ENCODE measurements at places on chromosomes 1 and 21.

DNA sequence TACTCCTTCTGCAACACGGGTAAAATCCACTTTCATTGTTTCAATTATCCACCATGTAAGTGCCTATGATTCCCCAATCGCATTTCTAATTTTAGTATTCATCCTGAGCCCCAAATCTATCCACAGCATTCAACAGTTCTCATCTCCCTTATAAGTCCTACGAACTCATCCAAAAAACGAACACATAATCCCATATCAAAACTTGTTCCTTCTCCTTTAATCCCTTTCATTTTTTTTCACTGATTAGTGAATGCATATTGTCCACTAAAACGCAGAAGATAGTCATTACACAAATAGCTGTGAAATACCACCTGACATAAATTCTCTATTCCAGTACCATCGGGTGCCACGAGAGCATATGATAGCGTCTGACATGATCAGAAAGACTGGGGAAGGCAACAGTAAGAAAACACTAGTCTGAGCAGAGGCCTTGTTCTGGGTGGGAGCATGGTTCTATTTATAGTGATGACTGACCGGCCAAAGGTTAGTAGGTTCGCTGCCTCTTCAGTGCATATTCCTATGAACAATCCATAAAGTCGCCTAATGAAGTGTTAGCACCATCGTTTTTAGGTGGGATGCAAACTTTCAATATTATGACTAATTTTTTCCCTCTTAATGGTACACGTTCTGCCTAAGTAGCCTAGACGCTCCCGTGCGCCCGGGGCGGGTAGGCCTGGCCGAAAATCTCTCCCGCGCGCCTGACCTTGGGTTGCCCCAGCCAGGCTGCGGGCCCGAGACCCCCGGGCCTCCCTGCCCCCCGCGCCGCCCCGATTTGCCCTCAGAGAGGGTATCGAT is 648 bp downstream of the ATP5PF start:
- peak; percentile 33 for DNase-seq

DNA sequence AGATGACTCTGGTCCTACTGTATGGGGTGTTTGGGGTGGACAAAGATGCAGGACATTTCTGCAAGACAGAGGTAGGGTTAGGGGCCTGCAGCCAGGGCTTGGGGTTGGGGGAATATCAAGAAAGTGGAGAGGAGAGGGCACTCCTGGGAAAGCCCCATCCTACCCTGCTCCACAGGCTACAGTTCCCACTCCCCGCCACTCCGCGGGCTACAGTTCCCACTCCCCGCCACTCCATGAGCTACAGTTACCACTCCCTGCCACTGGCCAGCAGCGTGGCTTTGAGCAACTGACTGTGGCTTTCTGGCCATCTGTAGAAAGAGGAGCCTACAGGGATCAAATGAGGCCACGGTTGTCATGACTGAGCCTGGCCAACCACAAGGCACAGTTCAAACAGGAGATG is 93.8 kb upstream of the GRIK3 start:
- DNase-seq: no peak

DNA sequence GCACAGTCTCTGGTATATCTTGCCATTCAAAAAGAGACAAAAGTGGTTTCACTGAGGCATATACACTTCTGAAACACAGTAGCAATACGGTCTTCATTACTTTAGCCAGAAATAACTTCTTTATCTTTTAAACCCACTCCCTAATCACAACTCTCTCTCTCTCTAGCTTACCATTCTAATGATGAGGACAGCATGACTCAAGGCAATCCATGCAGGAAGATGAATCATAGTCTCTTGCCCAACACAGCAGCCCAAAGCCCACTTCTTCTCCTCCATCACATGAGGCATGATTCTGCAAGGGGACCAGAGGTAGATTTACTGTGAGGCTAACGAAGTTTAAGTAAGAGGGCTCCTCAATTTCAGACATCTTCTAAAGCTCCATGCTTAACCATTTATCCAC is 285.0 kb upstream of the NR5A2 start:
- peak; percentile 35 for DNase-seq

DNA sequence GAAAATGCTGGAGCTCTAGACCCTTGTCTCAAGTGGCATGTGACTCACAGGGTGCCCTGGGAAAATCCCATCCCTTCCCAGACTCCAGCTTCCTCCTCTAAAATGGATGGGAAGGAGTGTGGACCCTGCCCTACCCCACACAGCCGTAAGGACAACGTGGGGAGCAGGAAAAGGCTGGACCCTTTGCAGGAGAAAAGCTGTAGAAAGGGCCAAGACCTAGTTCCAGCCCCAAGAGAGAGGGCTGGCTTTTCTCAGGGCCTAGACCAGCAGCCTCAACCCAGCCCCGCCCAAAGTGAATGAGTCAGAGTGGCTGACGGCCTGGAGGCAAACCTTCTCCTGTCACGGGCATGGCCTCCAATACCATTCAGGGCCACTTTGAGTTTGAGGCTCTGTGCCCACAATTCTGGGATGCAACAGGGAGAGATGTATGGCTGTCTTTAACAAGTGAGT is 1.1 kb downstream of the LAMB3 start:
- peak; percentile 60 for DNase-seq

- DNase-seq: no peak
Observed at GRCh38 chr1:221669441-221669840, 72.4 kb downstream of the DUSP10 start.

Measured in Kasumi-1 (cell line).